Hepatocyte (in vitro differentiated cells): ENCODE measurements at places on chromosomes 12 and 14. TPM values are rescaled to one million over a fixed set of nuclear protein-coding genes. Genes with fewer than 3 reads are reported as not detected.

VRTN gene
- 0.35 TPM in 1 of 2 replicates, not detected in the other for polyA plus RNA-seq

LALBA gene
- 0.16 TPM in 1 of 2 replicates, not detected in the other for polyA plus RNA-seq

DNA sequence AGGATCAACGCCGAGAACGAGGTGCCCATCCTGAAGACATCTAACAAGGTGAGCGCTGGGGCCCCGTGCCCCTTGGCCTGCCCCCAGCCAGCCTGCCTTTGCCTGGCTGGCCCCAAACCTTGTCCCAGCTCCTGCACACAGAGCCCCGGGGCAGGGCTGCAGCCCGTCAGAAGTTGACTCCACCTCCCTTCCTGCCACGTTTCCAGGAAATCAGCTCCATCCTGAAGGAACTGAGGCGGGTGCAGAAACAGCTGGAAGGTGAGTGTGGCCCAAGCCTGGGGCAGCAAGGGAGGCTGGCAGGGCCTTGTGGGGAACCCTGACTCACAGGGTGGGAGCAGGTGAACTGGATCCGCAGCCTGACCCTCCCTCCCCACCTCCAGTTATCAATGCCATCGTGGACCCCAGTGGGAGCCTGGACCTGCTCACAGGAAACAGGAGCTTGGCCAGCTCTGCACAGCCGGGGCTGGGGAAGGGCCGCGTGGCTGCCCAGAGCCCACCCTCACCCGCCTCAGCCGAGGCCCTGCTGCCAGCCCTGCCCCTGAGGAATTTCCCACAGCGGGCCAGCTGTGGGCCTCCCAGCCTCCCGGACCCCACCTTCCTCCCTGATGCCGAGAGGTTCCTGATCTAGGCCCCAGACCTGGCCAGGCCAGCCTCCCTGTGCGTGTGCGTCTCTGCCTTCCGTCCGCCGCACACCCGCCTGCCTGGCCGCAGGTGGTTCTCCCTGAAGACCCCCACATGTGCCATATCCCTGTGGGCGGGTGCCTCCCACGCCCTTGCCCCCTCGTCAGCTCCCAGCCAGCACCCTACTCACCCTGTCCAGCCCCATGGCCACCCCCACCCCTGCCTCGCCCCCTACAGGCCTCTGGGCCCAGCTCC lies 29.5 kb downstream of the CEP170B start:
- no peaks in the 10 kb centered on the region for H3K4me1 ChIP-seq
- no peak overlapping the region for H3K27ac ChIP-seq
- peak; percentile 4 for DNase-seq
- H3K4me3 ChIP-seq: no peak overlapping the region
- no peaks in the 10 kb centered on the region for H3K27me3 ChIP-seq

- peak; percentile 90 for DNase-seq
- H3K4me1 ChIP-seq: peaks cover 6% of the 10 kb centered on the region
- H3K36me3 ChIP-seq: no peaks in the 10 kb centered on the region
- no peak overlapping the region for H3K4me3 ChIP-seq
Observed at GRCh38 chr12:122946690-122947341, 19.4 kb downstream of the ABCB9 start.

GRCh38 chr14:74400031-74400685 lies 25.9 kb downstream of the SYNDIG1L start:
- H3K27me3 ChIP-seq: peaks cover 44% of the 10 kb centered on the region
- H3K4me1 ChIP-seq: peaks cover 6% of the 10 kb centered on the region
- no peak for DNase-seq

KCNC2 gene
- polyA plus RNA-seq: not detected in 2 replicates

AQP2 gene
- polyA plus RNA-seq: 0.71 and 1.8 TPM in 2 replicates

- H3K4me3 ChIP-seq: no peak overlapping the region
- H3K36me3 ChIP-seq: no peaks in the 10 kb centered on the region
- H3K27me3 ChIP-seq: no peaks in the 10 kb centered on the region
- H3K27ac ChIP-seq: no peak overlapping the region
- no peaks in the 10 kb centered on the region for H3K4me1 ChIP-seq
- no peak for DNase-seq
Observed at GRCh38 chr12:80272387-80272915, 171.6 kb upstream of the PTPRQ start.

ADCY4 gene
- 1.3 and 4.1 TPM in 2 replicates for polyA plus RNA-seq

GRCh38 chr12:47841501-47841900 lies 21.8 kb upstream of the HDAC7 start:
- H3K4me1 ChIP-seq: peaks cover 7% of the 10 kb centered on the region
- H3K27ac ChIP-seq: peak overlapping the region; percentile 49
- H3K4me3 ChIP-seq: no peak overlapping the region
- peaks cover 3% of the 10 kb centered on the region for H3K27me3 ChIP-seq

GRCh38 chr12:82688035-82688501 lies 1.4 kb downstream of the TMTC2 start:
- H3K4me1 ChIP-seq: peaks cover 7% of the 10 kb centered on the region
- peak; percentile 10 for DNase-seq
- no peaks in the 10 kb centered on the region for H3K27me3 ChIP-seq
- H3K4me3 ChIP-seq: peak overlapping the region; percentile 79
- no peaks in the 10 kb centered on the region for H3K36me3 ChIP-seq

DNA sequence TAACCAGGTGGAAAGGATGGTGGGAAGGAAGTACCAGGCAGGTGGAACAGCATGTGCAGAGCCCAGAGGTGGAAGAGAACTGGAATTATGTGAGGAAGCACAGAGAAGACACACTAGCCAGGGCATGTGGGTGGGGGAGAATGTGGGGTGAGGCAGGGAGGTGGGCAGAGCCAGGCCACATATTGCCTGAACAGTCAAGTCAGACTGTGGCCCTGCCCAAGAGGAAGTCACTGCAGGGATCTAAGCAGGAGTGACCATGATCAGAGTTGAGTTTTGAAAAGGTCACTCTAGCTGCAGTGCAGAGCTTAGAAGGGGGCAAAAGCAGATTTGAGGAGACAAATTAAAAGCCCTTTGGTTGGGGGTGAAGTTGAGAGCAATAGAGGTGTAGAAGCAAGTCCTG lies 114.0 kb upstream of the SLC38A2 start:
- H3K27ac ChIP-seq: no peak overlapping the region
- H3K36me3 ChIP-seq: no peaks in the 10 kb centered on the region
- no peaks in the 10 kb centered on the region for H3K27me3 ChIP-seq
- H3K4me3 ChIP-seq: no peak overlapping the region
- peaks cover 23% of the 10 kb centered on the region for H3K4me1 ChIP-seq

TMEM63C gene
- 5.4 and 9.7 TPM in 2 replicates for polyA plus RNA-seq

DNA sequence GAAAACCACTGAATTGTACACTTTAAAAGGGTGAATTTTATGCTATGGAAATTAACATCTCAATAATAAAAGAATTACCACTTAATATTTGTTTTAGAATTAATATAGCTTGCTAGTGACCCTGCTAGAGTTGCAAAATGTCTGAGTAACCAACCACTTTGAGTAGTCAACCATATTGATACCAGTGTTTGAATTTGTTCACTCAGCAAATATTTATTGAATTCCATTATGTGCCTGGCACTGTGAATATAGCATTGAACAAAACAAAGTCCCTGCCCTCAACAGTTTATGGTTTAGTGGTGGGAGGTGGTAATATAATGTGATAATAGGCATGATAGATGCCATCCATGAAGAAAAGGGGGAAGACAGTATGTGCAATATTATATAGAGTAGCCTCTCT lies 4.6 kb downstream of the SNRPF start:
- H3K36me3 ChIP-seq: peaks cover 4% of the 10 kb centered on the region
- no peak overlapping the region for H3K4me3 ChIP-seq
- H3K27me3 ChIP-seq: no peaks in the 10 kb centered on the region
- DNase-seq: no peak

DNA sequence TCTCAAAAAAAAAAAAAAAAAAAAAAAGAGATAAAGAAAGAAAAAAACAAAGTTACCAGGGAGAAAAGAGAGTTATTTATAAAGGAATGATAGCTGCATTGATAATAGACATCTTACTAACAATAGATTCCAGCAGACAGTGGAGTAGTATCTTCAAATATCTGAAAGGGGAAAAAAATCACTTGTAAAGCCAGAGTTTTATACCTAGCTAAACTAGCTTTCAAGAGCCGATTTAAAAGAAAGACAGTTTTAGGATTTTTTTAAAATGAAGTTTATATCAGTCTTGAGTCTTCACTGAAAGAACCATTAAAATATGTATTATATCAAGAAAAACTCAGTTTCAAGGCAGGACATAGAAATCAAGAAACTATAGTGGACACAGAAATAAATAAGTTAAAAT lies 262.4 kb downstream of the ZFP36L1 start:
- H3K4me1 ChIP-seq: no peaks in the 10 kb centered on the region
- no peak overlapping the region for H3K4me3 ChIP-seq
- H3K36me3 ChIP-seq: no peaks in the 10 kb centered on the region
- DNase-seq: no peak

DNA sequence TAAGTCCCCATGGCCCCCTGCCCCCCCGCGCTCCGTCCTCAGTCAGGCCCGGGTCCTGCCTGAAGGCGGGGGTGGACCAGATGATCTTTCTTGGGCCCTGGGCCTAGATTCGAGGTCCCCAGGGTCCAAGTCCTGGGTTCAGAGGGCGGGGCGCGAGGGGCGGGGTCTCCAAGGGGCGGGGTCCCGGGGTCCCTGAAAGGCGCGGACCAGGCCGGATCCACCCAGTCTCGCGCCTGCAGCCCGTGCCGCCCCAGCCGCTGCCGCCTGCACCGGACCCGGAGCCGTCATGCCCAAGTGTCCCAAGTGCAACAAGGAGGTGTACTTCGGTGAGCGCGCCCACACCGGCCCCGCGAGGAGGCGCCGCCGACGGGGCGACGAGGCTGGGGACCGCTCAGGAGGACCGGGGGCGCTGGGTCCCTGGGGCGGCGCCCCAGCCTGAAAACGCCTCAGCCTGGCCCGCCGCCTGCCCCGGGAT lies 325 bp downstream of the CRIP1 start:
- H3K27ac ChIP-seq: no peak overlapping the region
- DNase-seq: no peak
- peaks cover 20% of the 10 kb centered on the region for H3K4me1 ChIP-seq
- H3K36me3 ChIP-seq: no peaks in the 10 kb centered on the region

- H3K27me3 ChIP-seq: no peaks in the 10 kb centered on the region
- H3K27ac ChIP-seq: no peak overlapping the region
- H3K4me1 ChIP-seq: no peaks in the 10 kb centered on the region
- H3K4me3 ChIP-seq: no peak overlapping the region
Observed at GRCh38 chr12:98786653-98787052, 141.6 kb downstream of the APAF1 start.

DNA sequence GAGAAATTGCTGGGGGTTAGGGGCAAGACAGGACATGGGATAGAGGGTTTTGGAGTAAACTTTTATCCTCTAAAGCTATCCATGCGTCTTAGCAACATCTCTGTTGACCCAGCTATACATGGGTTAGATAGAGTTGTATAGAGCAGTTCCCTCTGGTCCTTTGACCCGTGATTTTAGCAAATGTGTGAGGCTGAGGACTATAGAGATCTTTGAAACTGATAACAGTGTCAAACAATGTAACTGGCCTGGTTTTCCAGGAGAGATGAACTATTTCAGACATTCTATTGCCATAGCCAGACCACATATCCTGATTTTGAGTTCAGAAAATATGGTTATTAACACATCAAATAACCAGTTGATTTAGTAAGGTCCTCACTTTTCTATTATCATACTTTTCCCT lies 60.4 kb downstream of the B4GALNT3 start:
- H3K4me1 ChIP-seq: no peaks in the 10 kb centered on the region
- no peak overlapping the region for H3K4me3 ChIP-seq
- no peaks in the 10 kb centered on the region for H3K27me3 ChIP-seq
- H3K36me3 ChIP-seq: no peaks in the 10 kb centered on the region
- no peak overlapping the region for H3K27ac ChIP-seq

NAB2 gene
- 12.3 and 12.9 TPM in 2 replicates for polyA plus RNA-seq
